Activated naive CD4-positive, alpha-beta T cell (primary cell): ENCODE measurements at places on chromosomes 4 and X.

- no peak for DNase-seq
Measured at GRCh38 chr4:183431614-183432013, 12.8 kb upstream of the CDKN2AIP start.

DNA sequence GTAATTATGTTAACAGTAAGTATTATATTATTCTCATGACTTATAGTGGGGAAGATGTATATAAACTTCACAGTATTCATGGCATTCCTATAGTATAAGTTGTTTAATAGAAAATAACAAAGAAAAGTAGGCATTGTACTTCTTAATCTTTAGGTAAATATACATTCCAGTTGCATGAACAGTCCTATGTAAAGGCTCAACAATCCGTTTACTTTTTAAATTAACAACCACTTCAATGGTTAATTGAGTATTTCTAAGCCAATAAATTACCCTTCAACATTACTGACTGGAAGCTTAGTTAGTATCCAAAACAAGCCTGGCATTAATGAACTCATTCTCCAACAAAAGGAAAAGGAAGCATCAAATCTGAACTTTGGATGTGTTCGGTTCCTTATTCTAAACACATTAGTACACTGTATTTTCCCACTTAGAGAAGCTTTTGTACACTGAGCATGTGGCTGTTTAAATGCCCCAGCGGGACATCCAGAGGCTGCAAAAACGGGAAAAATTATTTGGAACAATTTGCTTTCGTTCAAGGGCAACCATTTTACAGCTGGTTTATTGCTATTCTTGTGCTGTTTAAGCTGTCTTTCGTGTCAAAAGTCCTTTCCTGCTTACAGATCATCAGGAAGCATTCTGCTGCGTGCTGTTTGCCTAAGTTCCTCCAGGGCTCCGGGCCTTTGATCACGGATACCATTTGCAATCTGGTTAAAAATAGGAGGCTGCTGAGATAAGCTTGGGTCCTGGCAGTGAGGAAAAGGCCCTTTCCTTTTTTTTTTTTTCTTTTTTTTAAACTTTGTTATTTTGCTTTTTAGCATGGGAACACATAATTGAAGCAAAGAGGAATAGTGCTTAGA lies 460.3 kb downstream of the SPRY1 start:
- DNase-seq: no peak

DNA sequence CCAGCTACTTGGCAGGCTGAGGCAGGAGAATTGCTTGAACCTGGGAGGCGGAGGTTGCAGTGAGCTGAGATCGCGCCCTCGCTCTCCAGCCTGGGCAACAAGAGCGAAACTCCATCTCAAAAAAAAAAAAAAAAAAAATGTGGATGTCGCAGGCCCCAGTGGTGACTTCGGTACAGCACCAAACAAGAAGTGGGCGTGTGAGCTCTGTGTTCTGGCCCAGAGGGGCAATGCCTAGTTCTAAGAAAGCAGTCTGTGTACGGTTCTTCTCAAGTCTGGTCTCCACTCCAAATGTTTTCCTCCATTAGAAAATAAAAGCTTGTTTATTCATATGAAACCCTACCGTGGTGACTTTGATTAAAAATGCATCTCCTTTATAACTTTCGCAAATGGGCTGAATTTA lies 92.0 kb upstream of the DDX3X start:
- DNase-seq: no peak

DNA sequence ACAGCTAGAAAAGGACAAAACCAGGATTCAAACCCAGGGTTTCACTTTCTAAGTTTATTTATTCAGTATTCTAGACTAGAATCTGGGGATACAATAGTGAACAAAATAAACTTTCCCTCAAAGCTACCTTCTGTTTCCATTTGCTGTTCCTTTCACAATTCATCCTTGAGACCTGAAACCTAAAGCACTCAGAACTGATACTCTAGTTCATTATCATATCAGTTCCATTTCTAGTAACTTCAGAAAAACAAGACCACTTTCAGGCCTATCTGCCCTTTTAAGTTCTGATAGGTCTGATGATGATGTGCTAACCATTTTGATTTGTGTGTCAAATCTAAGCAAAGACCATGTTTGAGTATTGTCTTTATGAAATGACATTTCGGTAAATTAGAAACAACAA lies 7.8 kb upstream of the XK start:
- no peak for DNase-seq

DNA sequence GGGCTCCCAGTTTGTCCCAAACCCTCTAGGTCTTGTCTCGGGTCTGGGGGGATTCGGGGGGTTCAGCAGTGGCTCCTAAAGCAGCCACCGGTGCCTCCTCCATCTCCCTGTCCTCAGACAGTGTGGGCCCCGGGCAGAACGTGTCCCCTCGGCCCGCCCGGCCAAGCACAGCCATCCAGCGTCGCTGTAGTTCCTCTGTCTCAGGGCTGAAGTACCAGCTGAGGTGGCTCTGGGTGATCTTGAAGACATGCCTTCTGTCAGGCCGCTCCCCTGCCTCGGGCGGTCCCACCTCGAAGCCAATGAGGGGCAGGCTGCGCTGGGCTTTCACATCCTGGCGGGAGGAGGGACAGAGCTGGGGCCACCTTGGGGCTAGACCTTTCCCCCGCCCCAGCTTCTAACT lies 5.9 kb downstream of the TSR2 start:
- DNase-seq: no peak
